ENCODE measurements at places on chromosomes 6 and 20.

DNA sequence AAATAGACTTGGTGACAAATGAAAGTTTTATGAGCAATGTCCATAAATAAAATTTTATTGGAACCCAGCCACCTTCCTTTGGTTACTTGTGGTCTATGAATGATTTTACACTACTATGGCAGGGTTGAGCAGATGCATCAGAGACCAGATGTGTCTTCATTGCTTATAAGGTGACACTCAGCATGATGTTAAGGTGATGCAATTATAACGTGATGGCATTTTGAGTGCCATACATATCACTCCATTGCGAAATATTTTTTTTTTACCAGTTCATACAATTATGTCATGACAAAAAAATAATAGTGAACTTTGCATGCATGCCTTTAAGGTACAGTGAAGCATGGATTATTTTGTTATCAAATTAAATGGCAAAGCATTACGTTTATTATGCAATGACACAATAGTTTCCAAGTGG, 96.0 kb downstream of the ADTRP start:
- ATAC-seq = no peak

GRCh38 chr6:112154711-112155110, 67.3 kb downstream of the FAM229B start:
- ATAC-seq = no peak

GRCh38 chr6:46549155-46549554, 57.9 kb upstream of the RCAN2 start:
- ATAC-seq = no peak

DNA sequence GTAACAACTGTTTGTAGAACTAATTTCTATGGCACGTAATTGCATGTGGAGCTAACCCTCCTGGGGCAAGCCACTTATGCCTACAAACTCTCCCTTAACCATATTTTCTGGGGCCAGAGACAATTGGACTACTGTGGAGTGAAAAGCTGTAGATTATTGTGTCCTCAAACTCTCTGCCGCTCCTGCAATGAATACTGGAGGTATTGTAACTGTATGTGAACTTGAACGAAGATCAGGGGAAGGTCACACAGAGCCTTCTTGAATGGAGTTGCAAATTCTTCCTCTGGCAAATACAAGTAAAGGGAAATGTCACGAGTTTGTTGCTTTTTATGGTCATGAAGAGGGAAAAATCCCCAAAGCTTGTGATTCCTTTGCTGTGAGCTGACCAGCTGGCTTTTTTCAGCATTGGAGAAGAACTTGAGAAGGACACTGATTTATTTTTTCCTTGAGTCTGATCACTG, 18.2 kb downstream of the AKAP12 start:
- ATAC-seq = peak; percentile 36

DNA sequence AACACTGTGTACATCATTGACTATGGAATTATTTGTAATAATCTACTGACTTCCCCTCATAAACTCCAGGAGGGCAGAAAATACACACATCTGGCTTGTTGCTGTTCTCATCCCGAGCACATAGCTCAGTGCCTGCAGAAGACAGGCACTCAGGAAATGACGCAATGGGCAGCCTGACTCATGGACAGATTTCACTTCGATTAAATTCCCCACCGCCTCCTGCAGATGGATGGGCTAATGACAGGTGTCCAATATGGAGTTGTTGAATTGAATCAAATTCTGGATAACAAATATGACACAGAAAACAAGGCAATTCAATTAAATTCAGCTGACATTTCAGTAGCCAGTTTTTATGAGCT, 9.1 kb downstream of the ANKRD60 start:
- ATAC-seq = peak; percentile 65

- 0 out of 3 replicates have a peak, but pooled peaks have one; percentile 43 for ATAC-seq
Measured at GRCh38 chr20:41411391-41411847, 44.8 kb upstream of the EMILIN3 start.

- ATAC-seq = no peak
Measured at GRCh38 chr6:24851086-24851485, 52.4 kb upstream of the ARMH2 start.

DNA sequence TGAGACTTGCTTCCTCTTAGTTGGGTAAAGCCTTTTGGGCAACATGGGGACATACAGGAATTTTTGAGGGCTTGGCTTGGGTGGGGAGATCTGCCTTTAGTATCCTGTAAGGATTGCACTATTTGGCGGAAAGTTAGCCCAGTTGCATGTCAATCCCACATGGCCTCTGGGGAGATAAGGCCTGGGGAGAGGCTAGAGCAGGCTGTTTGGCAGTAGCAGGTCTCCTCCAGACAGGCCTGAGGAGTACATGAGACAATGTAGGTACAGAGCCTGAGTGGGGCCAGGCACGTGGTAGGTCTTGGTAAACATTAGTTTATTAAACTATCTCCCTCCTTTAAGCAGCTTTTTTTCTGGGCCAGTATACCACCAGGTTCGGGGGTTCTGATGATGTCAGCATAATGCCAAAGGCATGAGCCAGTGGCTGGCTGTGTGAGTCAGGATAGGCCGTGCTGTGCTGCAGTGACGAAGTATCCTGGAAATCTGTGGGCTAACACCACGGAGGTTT, 147.9 kb downstream of the VEGFA start:
- no peak for ATAC-seq

DNA sequence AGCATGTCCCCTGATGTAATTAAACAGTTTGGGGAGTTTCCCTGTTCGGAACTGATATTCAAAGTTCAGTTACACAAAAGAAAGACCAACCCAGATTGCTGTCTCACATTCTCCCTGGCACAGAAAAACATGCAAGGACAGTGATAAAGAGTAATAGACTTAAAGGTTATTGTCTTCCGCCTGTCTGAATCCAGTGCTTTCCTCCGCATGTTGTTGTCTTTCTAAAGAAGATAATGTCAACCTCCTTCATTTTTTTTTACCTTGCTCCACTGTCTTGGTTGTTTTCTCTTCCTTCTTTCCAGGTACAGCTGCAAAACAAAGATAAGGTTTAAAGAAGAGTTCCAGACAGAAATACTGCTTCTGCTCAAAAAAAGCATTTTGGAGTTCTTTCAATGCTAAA, 284.5 kb downstream of the TRDN start:
- no peak for ATAC-seq

DNA sequence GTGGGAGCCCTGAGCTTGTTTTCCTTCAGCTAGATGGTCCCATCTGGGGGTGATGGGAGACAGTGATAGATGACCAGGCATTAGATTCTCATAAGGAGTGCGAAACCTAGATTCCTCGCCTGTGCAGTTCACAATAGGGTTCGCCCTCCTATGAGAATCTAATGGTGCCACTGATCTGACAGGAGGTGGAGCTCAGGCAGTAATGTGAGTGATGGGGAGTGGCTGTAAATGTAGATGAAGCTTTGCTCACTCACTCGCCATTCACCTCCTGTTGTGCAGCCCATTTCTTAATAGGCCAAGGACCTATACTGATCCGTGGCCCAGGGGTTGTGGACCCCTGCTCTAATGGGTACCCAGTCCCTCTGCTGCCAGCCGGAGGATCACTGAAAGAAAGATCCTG, 20.7 kb upstream of the KCNB1 start:
- ATAC-seq = no peak

GRCh38 chr6:101083533-101084175, 202.5 kb upstream of the ASCC3 start:
- ATAC-seq = no peak

DNA sequence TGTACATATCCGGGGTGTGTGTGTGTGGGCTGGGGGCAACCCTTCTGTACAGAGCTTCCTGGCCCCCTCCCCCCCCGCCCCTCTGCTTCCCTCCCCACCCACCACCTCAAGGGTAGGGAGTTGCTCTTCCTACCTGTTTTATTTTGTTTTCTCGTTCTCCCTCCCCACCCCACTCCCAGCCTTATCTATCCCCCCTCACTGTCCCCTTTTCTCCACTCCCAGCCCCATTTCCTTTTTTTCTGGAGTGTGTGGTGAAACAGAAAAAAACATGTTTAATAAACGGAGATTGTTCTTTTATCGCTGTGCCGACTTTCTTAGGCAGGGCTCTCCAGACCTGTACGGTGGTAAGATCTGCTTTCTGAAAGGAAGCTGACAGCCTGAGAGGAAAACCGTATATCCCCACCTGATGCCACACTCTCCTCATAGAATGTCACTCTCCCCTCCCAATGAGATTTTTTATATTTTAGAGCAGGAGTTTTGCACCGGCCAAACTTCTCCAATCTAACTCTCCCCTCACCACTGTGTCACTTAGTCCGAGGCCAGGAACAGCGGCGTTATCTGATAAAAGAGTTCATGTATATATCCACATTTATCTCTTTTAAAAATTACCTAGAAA, 875 bp upstream of the ZBTB9 start:
- ATAC-seq = peak; percentile 18

GRCh38 chr20:36624068-36624943, 18.7 kb downstream of the RAB5IF start:
- no peak for ATAC-seq

DNA sequence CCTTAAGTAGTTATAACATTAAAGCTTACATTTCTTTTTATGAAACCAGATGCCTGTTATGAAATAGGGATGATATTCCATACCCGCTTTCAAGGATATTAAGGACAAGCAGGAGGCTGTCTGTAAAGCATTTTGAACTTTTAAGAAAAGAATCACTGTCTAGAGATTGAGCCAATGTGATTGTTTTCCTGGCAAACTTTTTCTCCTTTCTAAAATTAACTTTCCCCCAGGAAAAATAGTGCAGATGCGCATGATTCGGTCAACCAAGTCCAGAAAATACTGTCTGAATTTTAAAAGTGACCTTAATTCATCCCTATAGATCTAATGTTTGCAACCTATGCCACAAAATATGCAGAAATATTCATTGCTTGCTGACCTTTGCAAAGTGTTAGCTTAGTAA, 15.1 kb upstream of the DEK start:
- no peak for ATAC-seq

DNA sequence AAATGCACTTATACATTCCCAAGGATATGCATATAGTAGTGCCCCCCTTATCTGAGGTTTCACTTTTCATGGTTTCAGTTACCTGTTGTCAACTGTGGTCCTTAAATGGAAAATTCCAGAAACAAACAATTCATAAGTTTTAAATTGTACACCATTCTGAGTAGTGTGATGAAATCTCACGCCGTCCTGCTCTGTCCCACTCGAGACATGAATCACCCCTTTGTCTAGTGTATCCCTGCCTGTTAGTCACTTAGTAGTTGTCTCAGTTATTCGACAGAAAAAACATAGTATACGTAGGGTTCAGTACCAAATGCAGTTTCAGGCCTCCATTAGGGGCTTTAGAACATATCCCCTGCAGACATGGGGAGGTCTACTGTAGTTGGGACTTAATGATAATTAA, 57.0 kb downstream of the MAP1LC3A start:
- no peak for ATAC-seq

- ATAC-seq = no peak
Measured at GRCh38 chr20:21161926-21162325, 36.0 kb downstream of the KIZ start.

DNA sequence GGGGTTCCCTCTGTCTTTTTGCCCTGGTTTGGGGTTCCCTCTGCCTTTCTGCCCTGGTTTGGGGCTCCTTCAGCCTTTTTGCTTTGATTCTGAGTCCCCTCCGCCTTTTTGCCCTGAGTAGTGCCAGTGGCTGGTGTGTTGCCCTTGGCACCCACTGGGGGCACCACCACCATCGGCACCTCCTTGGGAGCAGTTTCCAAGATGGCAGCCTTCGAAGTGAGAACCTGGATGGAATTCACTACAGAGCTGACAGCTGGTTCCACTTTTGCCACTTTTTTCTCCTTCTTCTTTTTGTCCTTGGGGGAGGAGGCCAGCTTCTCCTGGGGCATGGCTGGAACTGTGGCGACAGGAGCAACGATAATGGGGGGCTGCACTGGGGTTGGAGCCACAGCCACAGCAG, 22.2 kb downstream of the RRBP1 start:
- no peak for ATAC-seq

DNA sequence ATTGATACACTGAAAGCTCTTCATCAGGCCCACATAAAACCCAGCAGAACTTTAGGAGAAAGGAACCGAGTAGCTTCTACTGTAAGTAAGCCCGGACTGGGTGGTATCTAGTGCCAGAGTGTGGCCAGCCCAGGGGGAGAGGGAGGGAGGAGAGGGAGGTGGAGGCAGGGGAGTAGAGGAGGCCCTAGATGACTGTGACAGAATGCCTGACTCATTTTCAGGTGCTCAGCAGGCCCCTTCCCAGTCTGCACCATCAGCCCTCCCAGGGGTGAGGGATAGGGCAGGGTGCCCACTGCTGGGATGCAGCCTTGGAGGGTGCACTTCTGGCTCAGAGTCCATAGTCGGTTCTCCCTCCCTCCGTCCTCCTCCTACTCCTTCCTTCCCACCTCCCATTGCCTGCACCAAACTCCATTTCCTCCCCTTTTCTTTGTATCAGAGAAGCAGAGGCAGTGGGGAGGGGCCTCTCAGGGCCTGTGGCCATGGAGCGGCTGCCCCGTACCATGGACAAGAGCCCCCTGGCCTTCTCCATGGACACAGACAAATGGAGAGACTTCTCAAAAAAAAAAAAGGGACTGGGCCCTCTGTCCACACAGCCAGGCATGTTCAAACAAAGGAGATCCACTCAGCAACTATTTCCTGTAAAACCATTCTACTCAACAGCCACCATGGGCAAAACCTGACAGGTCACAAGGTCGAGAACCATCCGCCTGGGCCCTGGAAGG, 184.9 kb upstream of the SNX9 start:
- ATAC-seq = no peak

DNA sequence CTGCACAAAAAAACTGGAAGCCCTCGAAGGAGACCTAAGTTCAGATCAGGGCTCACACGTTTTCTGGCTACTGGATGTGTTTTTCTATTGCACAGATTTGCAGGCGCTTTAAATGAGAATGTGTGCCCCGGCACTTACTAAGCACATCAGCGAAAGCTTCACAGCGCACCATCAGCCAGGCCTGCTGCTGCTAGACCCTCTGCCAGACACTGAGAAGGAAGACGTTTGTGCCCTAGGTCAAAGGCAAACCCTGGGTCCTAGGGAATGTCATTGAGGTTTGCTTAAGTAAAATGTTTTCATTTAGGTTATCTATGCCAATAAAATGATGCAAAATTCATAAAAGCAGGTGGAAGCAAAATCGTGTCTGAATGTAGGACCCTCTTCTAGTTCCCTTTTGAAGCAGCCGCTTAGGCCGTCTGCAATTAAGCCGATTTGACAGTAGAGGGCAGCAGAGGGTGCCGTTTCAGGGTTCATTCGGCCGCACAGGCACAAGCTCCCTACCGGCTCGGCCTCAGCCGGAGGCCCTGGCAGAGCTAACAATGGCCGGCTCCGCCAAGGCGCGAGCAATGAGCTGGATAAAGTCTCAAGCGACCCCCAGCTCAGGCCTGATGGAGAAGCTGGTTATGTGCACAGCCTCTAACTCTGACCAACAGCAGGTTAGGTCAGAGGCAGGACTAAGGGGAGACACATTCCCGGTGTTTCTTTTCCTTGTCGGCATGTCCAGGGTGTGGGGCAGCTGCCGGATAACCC, 107.2 kb upstream of the FOXA2 start:
- peak; percentile 98 for ATAC-seq

DNA sequence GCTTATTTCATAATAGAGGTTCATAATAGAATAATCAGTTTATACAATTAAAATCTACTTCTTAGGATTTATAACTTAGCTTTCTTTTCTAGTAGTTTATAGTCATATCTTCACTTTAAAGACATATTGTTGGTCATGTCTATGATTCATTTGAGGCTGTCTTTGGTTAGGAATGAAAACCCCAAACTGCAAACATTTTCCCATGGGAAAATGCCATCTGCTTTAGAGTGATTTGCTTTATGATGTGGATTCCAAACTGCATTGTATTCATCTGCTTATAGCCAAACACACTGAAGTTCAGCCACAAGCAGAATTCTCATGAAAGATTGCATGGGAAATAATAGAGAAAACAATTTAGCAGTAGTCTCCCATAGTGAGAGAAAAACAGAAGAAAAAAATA, 128.0 kb downstream of the RFPL4B start:
- ATAC-seq = no peak

Data from SK-N-SH treated with all-trans-retinoic acid at 6 μM for 48 hours (cell line).